MV-4-11 (cell line): ENCODE measurements at places on chromosomes 3 and 15.

DNA sequence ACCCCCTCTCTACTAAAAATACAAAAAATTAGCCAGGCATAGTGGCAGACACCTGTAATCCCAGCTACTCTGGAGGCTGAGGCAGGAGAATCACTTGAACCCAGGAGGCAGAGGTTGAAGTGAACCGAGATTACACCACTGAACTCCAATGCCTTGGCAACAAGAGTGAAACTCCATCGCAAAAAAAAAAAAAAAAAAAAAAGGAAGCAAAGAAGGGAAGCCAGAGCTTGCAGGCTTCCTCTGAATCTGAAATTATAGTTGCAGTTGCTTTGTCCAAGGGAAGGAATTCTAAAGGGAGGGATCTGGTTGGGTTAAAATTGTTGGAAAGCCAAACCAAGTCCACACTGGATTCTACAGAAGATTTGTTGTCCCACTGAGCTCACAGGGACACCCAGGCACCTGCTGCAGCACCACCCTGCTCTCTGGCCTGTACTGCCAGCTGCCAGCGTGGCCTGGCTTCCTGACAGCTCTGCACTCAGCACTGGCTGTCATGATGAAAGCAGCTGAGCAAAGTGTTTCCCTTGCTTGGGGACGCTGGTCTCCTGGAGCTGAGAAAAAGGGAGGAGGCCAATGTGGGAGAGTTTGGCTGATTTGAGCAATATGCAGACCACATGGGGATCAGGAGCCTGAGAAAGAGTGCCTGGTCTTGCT, 88.8 kb upstream of the HES1 start:
- peak; percentile 90 for DNase-seq

DNA sequence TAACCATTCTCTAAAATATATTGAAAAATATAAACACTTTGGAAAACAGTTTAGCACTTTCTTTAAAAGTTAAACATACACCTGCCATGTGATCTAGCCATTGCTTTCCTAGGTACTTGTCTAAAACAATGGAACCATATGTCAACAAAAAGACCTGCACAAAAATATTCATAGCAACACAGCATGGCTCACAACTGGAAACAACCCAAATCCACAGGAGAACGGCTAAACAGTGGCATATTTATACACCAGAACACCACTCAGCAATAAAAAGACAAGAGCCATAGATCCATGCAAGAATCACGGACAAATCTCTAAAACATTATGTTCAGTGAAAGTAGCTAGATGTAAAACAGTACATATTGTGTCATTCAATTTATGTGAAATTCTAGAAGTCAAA, 221.3 kb upstream of the UBE2E2 start:
- no peak for DNase-seq

DNA sequence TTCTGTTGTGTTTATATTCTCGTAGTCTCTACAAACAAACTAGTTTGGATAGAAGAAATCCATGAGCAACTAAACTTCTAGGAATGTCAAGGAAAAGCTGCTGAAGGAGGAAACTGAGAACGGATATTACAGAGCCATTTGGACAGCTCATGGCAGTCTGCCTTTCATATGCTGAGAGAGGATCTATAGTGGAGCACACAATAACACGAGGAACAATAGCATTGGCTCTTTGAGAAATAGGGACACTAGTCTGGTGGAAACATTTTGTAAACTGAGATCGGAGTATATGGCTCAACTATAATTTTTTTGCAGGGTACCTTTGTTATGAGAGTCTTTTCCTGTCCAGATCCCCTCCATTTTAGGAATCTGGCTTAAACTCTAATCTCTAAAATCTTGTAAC, 200.5 kb downstream of the CLSTN2 start:
- DNase-seq = no peak

GRCh38 chr3:71252466-71252865, 331.1 kb downstream of the FOXP1 start:
- DNase-seq = peak; percentile 46

GRCh38 chr3:4758249-4758860, 220.9 kb upstream of the BHLHE40 start:
- DNase-seq = no peak

- no peak for DNase-seq
Observed at GRCh38 chr3:51588724-51589123, 50.2 kb downstream of the RAD54L2 start.

DNA sequence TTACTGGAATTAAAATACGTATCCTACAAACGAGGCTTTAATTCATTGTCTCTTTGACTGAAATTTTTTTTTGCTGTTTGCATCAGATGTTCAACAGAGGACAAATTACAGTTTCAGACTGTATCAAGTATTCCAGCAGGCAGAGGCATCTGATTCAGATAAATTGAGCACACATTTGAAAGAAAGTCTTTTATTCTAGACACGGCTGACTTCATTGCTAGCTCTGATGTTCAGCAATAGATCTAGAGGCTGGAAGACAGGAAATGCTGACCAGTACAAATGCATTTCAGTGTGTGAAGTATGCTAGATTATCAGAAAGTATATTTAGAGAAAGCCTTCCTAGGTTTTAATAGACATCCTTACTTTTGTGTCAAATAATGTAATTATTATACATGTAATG, 472.2 kb downstream of the NLGN1 start:
- no peak for DNase-seq

DNA sequence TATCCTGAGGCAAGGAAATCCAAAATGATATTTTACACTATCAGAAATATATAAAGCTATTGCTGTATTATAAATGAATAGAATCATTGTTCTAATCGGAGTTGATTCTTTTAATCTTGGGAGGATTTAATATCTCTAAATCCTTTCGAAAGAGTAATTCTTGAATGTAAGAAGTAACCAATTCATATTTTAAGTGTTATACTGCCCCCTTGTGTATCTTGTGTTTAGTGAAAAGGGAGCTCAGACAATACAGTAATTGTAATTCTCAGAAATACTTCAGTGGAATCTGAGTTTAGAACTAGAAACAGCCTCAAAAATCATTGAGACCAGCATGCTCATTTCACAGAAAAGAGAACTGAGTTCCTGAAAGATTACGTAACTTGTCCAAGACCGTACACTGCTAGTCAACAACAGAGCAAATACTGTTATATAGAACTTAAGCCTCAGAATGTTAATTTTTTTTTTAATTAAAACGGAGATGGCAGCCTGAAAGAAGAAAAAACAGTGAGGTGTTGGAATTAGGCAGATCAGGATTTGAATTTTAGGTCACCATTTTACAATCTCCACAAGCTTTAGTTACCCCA, 42.9 kb downstream of the PLCH1 start:
- peak; percentile 63 for DNase-seq

- DNase-seq = no peak
Observed at GRCh38 chr15:63764804-63765311, 68.9 kb downstream of the HERC1 start.

GRCh38 chr3:33578325-33579177, 138.3 kb upstream of the UBP1 start:
- no peak for DNase-seq

DNA sequence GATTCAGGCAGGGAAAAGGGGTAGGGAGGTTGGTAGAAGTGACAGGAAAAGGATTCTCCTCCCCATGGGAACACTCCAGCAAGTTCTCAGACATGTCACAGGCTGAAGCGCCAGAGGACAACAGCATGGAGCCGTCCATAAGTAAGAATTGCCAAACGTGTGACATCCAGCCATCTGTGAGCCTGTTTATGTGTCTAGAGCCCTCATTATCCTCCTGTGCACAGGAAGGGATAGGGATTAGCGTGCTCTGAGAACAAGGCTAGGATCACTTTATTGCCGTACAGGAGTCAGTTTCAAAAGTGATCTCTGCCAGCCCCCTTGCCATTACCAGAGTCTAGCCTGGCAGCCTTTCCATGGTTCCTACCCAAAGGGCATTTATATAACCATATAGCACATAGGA, 549.5 kb downstream of the NTRK3 start:
- no peak for DNase-seq

- no peak for DNase-seq
Observed at GRCh38 chr3:123936400-123936799, 24.6 kb downstream of the CCDC14 start.

DNA sequence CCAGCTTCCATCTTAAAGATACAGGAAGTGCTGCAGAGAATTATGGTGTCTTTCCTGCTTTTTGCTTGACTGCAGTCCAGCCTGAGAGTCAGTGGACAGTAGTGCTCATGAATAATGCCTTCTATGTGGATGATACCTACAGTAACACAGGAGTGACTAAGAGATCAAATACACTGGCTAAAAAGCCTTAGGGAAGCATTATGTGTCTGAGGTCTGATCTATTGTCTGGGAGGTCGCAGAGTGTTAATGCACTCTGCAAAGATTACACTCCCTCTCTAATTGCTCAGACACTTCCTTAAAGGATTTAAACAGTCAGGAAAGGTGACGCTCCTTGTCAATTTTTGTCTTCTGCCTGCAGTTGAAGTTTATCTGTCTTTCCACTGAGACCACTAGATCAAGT, 183.6 kb downstream of the MCTP2 start:
- no peak for DNase-seq

- DNase-seq = no peak
Observed at GRCh38 chr3:77427528-77427927, 387.6 kb downstream of the ROBO2 start.

DNA sequence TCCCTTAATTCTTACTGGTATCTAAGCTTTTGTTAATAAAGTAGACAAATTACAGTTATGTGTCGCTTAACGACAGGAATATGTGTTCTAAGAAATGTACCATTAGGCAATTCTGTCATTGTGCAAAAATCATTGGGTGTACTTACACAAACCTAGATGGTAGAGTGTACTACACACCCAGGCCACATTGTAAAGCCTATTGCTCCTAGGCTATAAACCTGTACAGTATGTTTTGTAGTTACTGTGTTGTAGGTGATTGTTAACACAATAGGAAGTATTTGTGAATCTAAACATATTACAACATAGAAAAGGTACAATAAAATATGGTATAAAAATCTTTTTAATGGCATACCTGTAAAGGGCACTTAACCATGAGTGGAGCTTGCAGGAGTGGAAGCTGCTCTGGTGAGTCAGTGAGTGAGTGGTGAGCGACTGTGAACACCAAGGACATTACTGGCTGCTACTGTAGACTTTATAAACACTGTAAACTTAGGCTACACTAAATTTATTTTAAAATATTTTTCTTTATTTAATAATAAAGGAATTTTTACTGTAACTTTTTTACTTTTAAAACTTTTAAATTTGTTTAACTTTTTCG, 47.4 kb downstream of the FSIP1 start:
- DNase-seq = no peak

- no peak for DNase-seq
Observed at GRCh38 chr3:178258121-178258520, 278.1 kb upstream of the KCNMB2 start.

DNA sequence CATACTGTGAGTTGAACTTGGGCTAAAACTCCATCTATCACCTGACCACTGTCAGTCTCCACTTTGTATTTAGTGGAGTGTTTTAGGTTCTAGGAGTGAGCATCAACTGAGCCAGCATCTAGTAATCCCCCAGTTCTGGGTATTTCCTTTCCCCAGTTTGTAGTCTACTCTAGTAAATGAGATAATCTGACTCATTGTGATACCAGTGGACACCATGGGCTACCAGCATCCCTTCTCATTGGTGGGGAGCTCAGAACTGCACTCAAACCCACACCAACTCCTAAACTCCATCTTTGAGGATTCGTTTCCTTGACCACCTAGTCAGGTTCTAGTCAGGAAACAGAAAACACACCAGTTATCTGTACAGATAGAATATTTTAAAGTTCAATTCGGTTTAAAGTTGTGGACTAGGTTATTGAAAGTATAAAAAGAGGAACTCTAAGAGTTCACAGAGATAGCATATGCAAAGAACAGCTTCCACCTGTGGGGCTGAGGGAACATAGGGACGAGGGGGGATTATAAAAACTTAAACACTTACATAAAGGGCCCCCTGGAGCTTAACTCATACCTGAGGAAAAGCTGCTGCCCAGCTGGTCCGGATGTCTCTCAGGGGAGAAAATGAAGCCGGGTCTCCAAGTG, 36.0 kb downstream of the LEO1 start:
- DNase-seq = peak; percentile 39

GRCh38 chr3:51944451-51945021, 2.4 kb downstream of the PARP3 start:
- no peak for DNase-seq

DNA sequence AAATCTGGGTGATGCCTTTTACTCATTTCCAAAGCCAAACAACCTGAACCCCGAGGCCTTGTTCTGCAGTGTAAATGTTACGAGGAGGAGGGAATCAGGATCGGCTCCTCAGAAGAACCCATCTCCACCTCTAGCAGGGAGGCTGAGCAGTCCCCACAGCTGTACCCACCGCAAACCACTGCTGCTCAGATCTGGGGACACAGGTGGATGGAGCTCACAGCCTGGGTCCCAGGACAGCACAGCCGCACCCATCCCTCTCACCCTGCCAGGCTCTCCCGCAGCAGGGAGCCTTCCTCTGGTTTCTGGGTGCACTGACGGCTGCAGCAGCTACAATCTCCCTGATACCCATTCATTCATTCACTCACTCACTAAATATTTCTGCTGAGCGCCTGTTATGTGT, 44.0 kb upstream of the CGNL1 start:
- no peak for DNase-seq

GRCh38 chr3:11662392-11662990, 18.8 kb upstream of the VGLL4 start:
- no peak for DNase-seq

- no peak for DNase-seq
Observed at GRCh38 chr3:47758261-47759025, 23.2 kb downstream of the SMARCC1 start.

DNA sequence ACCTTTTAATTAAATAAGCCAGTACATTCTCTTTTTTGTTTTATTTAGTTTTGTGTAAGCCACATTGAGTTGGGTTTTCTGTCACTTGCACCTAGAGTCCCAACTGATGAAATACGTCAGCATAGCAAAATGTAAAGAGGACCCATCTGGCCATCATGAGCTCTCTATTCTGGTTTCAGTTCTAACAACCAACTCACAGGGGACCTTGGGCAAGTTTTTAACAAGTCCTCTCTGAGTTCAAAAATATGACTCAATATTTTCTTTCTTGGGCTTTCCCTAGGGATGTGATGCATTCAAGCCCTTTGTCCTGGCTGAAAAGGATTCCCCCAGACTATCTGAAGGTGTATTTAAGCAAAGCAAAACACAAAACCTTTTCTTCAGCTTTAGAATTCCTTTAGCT, 32.9 kb downstream of the PLCH1 start:
- no peak for DNase-seq
